ENCODE measurements at places on chromosomes 13 and 19.

DNA sequence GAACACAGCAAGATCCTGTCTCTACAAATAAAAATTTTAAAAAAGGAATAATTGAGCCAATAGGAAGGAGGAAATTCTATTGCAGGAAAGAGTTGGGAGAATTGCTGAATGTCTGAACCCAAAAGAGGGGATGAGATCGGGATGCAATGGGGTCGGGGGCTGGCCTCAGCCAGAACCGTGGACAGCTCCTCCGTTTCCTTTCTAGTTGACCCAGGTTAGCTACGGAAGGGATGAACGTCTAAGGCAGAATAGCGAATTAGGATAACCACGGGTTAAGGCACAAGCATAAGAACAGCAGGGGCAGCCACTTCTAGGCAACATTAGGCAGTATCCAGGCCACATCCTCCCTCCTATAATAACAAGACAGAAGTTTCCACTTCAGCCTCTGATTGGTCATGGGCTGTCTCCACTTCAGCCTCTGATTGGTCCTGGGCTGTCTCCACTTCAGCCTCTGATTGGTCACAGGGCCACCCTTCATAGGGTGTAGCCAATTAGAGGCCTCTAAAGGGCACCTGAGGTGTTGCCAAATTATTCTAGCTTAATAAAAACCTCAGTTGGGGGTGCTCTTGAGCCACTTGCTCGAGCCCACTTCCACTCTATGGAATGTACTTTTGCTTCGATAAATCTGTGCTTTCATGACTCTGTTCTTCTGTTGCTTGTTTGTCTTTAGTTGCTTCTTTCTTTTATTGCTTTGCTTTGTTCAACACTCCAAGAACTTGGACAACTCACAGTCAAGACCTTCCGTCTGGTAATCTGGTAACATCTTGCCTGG is 24.9 kb upstream of the TPM4 start:
- DNase-seq: no peak

- DNase-seq: no peak
Observed at GRCh38 chr19:51325161-51325976, 13.9 kb downstream of the IGLON5 start.

DNA sequence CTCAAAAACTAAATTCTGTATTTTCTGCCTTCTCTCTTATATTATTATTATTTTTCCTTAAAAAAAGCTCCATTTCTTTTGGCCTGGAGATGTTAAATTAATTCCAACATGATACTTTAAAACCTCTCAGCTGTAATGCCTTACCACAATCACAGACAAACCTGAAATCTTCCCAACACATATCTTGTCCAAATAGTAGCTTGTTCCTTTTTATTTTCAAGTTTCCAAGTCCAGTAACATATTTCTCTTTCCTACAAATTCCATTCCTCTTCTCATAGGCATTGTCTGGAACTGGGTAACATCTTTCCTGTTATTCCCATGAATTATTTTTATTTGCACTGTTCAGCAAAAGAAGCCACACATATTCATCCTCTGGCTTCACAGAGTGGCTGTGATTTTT is 137.0 kb downstream of the SLITRK6 start:
- no peak for DNase-seq

- DNase-seq: no peak
Observed at GRCh38 chr13:66922444-66922843, 307.7 kb downstream of the PCDH9 start.

DNA sequence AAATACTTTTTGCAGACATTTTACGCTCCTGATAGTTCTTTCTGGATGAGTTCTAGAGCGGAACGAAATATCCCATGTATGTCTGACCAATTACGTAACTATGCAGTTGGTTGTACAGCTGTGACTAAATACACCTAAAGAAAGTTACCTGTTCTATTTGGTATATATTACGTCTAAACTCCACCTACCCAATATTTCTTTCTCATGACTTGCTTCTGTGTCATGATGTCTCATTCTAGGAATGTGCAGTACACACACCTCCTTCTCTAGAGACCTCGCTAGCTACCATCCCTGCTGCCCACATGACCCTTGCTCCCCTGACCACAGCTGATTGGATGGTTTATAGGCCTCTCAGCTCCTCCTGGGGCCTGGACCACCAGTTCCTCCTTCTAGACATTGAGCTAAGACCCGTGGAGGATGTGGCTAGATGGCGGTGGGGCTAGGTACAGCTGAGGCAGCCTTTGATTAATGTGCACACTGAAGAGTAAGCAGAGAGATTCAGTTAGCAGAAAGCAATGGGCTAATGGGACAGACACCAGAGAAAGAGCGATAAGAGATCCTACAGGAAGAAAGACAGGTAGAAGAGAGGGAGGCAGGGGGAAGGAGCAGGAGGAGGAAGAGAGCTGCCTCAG is 422.1 kb downstream of the COG6 start:
- DNase-seq: peak; percentile 75

- DNase-seq: peak; percentile 97
Observed at GRCh38 chr13:43805071-43805468, 18.3 kb upstream of the ENOX1 start.

- DNase-seq: no peak
Observed at GRCh38 chr13:98826146-98826545, 73.7 kb upstream of the SLC15A1 start.

DNA sequence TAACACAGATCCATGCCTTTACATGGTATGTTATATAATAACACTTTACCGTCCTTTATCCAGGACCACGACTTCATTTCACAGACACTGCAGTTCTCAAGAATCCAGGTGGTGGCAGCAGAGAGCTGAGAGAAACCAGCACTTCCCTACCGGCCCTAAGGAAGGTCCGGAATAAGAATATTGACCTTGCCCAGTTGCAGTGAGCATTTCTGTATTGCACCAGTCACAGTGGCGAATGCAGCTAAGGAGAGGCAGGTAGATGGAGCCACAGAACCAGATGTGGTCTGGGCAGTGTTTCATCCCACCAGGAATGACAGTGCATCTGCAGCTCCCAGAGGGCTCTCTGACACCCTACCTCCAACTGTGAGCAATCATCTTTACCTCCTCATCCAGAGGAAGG is 44.6 kb downstream of the ZNF787 start:
- DNase-seq: no peak

DNA sequence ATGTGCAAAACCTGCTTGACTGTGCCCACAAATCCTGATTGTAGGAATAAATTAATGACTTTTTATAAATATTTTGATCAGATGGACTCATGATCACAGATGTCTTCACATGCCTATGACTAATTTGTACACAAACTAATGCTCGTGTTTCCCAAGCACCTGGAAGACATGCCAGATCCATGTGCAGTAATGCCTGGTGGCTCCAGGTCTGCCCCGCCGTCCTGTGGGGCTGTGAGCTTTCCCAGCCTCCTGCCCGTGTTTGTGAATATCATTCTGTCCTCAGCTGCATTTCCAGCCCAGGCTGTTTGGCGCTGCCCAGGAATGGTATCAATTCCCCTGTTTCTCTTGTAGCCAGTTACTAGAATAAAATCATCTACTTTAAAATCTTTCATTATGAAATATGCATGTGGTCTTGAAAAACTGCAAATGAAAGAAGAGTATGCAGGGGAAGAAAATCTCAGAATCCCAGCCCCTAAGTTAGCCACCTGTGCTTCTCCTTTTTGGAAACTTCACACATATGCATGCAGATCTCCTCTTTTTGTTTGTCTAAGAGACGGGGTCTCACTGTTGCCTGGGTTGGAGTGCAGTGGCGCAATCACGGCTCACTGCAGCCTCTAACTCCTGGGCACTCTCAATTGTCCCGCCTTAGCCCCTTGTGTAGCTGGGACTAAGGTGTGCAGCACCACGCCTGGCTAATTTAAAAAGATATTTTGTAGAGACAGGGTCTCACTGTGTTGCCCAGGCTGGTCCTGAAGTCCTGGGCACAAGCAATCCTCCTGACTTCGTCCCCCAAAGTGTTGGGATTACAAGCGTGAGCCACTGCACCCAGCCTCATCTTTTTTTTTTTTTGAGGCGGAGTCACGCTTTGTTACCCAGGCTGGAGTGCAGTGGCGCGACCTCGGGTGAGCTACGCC is 6.2 kb downstream of the RPL28 start:
- no peak for DNase-seq

GRCh38 chr19:36916991-36917390 is 859 bp downstream of the ZNF568 start:
- DNase-seq: peak; percentile 2

DNA sequence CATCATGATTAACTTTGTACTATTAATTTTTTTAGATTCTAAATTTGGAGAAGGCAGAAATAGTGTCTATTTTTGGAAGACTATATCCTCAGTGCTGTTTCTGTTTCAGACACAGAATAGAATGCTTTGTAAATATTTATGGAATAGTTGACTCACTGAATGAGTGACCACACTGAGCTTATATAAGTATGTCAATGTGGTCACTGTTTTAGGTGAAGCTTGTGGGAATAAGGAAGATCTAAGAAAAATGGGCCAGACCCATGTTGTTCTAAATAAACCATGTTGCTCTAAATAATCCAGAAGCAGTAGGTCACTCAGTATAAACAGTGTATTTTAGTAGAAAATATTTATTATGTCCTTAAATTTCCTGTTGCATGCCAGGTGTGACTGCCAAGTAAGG is 45.5 kb upstream of the DACH1 start:
- DNase-seq: no peak

DNA sequence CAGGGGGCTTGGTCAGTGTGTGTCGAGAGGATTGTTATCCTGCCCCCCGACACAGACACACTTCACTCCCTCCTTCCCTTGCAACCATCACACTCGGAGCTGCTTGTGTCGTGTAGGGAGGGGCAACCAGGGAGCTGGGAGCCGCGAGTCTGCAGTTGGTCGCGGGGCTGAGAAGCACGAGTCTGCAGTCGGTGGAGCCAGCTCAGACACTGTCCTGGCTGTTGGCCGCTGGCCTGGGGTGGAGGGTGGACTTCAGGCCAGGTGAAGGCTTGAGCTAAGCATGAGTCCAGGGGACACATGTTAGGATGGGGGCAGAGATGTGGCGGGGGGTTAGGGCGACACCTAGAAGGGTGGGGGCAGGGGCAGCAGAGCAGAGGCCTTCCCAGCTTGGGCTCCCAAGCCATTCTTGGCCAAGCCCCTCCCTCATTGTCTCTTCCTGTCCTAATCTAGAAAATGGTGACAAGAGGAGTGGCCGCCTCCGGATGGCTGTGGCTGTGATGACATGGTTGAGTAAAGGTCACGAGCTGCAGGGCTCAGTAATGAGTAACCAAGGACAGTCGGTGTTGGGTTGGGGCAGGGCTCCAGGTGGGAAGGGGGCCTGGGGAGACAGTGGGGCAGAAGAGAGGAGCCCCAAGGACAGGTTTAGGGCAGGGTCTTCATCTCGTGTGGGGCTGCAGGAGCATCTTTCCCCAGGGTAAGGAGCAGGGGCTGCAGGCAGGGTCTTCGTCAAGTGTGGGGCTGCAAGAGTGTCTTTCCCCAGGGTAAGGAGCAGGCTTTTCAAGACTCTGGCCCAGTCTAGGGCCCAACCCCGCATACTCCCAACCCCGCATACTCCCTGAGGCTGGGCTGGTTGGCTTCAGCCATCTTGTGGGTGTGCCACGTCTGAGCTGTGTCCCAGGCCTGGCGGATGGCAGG is 8.6 kb downstream of the PPP5C start:
- no peak for DNase-seq

DNA sequence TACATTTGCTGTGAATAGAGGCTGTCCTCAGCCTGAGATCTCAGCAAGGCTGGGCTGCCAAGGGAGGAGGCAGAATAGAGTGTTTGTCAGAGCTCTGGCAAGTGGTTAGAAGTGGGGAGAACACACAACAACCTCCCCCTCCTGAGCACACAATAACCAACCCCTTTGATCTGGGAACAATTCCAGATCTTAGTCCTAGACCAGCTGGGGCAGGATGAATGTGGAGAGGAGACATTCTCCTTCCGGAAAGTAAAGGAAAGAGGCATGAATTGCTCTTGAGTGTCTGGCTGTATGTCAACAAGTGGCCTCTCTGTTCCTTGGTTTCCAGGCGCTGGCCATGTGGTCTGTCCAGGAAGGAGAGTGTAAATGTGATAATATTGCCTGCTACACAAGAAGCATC is 114.9 kb upstream of the TMTC4 start:
- no peak for DNase-seq

DNA sequence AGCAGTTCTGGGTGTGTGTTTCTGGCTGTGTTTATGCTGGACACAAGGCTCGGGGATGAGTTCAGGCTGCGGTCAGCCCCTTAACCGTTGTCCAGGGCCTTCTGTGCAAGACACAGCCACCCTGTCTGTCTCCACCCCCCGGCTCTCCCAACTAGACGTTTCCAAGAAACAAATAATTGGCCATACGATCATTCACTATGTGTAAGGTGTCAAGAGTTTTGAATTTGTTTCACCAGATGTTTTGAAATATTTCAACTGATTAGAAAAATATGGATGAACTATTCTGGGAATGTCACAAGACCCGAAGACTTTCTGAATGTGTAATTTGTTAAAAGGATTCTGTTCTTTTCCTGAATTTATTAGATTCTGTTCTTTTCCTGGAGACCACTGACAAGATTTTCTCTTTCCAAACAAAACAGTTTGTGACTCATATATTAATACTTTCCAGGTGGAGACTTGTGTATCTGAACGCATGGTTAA is 318.2 kb downstream of the MYO16 start:
- DNase-seq: no peak

DNA sequence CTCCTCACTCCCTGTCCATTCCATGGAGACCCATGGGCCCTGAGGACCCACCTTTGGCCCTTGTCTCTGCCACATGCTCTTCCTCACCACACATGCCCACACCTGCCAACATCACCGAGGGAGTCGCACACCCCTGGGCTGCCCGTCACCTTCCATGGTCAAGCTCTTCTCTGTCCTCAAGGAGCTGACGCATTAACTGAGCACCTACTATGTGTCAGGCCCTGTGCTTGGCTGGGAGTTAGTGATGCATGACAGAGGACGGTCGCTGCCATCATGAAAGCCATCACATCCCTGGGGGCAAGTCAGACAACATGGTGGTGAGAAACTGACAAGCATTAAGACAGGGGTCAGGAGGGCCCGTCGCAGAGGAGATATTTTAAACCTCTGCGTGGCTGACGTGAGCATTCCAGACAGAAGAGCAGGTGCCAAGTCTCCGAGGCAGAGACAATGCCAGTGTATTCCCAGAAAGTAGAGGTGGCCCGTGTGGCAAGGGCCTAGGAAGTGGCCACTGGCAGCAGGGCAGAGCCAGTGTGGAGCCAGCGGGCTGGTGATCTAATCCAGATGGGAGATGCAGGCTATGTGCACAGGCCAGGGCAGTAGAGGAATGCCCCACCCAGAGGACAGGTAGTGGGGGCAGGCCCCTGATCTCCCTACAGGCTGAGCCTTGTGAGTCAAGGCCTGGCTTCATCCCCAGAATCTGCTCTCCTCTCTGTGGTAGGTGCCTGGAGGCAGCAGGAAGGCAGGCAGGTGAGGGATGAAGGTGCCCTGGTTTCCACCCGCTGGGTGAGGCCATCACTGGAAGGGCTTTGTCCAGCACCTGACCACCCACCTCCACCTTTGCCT is 21.2 kb downstream of the ELAVL1 start:
- DNase-seq: no peak

DNA sequence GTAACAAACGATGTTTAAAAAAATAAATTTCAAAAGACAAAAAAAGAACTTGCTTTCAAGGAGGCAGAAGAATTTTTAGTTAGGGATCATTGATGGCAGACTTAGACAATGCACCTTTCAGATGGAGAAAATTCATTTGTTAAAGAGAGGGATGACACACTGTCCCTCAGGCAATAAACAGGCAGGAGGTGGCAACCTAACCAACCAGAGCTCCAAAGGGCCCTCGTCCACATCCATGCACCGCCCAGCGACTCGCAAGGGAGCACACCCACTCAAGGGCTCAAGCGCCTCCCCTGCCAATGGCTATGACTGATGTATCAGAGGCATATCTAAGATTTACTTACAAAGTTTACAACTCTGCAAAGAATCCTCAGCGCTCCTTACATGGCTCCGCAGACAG is 81.9 kb downstream of the TUBGCP3 start:
- peak; percentile 10 for DNase-seq

- DNase-seq: no peak
Observed at GRCh38 chr19:5039642-5040543, 71.0 kb downstream of the KDM4B start.
